ENCODE measurements at places on chromosomes 11 and 22.
A peak's percentile ranks its signal among the peaks of the same experiment; 100 is the strongest.

GRCh38 chr11:12177739-12178338 lies 67.4 kb downstream of the MICAL2 start:
- DNase-seq: no peak

DNA sequence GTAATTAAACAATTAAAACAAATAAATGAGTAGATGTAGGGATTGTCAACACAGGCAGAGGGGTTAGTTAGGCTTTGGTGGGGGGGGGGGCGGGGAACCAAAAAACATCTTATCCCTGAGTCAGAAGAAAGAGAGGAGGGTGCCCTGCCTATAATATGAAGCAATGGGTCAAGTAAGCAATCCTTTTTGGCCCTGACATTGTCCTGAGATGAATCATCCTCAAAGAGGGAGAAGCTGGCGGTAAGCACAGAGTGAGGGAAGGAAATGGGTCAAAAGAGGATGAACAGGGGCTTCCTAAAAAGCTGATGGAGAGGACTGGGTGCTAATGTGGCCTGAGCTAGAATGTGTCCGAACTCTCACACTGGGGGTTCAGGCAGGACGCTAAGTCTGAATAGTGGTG lies 4.7 kb downstream of the OLFML1 start:
- DNase-seq: no peak

GRCh38 chr11:22976146-22976545 lies 115.9 kb upstream of the CCDC179 start:
- no peak for DNase-seq

- no peak for DNase-seq
These were observed 505.3 kb downstream of the SOX6 start for GRCh38 chr11:15851051-15851498.

DNA sequence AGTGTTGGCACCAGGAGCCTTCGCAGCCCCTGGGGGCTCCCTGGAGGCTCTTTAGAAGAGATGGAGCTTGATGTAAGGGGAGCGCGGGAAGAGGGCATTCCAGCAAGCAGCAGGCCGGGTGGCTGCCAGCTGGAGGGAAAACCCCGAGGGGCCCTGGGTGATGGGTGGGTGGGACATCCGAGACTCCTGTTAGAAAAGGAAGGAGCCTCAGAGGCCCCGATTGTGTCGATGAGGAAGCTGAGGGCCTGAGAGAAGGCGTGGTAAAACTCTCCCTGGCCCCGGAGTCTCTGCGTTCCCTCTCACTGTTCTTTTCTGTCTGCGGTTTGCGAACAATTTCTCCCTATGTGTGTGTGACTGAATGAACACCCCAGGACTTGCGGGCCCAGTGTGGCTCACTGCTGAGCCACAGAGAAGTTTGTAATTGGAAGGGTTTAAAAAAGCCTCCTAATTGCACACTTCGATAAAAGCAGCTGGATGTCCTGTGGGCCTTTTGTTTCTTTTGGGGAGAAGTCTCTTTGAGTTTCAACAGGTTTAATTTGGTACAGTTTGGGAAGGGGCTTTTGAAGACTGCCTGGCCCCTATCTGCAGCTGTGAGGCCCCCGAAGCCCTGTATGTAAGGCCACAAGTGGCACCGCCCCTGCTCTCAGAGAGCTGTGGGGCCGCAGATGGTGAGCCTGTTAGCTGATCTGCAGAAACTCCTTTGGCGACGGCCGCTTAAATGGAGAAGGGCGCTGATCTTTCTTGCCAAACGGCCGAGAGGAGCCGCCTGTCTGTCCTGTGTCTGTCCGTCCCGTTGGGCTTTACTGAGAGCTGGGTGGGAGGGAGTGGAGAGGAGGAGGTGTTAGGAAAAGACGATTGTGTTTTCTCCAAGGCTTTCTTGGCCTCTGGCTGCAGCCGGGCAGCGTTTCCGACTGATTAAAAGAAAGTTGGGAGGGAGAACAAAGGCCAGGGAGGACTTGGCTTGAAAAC lies 2.0 kb downstream of the FBLN1 start:
- no peak for DNase-seq

DNA sequence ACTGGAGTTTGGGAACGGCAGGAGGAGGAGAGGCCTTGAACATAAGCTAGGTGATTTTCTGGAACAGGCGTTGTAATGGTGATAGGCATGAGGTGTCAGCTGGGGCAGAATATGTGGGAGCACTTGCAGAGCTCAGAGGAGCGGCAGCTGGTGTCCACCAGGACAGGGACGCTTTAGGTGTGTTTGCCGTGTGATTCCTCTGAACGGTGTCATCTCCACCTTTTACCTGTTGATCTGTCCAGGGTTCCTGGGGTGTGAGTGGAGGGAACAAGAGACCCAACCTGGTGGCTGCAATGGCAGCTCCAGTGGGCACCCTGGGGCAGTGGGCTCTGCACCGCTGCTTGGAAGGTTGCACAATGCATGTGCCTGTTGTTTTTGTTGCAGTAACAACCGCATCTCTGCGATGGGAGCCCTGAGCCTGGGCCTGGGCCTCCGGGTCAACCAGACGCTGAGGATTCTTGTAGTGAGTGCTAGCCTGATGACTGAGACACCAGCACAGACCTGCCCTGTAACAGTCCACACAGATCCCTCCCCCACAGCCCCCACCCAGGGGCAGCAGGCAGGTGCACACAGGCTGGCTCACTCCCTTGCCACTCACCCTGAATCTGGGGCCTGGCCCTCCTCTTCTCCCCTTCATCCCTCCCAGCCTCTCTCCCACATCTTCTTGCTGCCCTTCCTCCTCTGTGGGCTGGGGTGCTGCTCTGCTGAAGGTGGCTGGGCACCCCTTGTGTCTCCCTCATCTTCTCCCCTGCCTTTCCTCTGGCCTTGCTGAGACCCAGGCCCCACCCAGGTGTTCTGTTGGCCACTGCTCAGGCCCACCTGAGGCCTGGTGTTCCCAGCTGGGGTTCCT lies 9.2 kb downstream of the LRRC74B start:
- no peak for DNase-seq

DNA sequence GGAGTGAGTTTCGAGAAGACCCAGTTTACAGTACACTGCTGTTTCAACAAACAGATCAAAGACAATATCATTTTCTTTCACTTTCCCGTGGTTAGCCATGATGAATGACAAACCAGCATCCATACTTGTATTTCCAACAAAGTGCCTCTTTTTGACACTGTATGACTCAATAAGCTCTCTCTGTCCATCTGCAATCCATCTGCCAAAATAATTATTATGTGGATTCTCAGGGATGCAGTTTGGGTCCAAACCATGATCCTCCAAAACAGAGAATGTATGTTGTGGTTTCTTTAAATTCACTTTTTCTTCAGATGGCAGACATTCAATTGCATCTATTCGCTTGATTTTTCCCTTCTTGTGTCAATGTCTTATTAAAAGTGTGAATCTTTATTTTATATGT lies 37.8 kb upstream of the RASD2 start:
- DNase-seq: no peak

- DNase-seq: no peak
These were observed 5.0 kb downstream of the SLC1A2 start for GRCh38 chr11:35414311-35414710.

DNA sequence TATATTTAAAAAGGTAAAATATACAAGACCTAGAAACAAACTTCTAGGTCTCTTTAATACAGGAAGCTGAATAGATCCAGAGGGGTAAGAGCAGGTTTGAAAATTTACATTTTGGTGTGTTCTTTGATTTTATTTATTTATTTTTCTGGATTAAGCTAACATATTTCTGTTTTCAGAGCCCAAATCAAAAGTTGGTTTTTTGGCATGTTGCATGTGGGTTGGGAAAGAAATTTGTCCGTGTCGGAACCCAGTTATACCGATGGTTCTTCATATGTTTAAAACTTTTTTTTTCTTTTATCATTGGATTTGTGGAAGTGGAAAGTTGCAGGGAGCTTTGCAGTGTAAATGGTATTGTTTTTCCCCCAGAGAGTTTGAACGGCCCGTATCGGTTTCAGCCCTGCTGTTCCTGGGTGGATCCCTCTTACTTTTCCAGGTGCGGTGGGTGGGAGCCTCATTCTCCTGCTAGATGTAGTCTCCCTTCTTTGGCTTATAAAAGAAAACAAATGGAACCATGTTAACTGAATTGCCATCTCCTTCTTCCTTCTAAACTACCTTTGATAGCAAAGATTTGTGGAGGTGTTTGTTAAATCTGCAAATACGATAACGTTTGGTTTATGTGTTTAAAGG lies 746 bp downstream of the CTNND1 start:
- no peak for DNase-seq

- no peak for DNase-seq
These were observed 6.3 kb downstream of the TMA7B start for GRCh38 chr22:39966470-39966869.

GRCh38 chr11:10908215-10908951 lies 50.5 kb upstream of the ZBED5 start:
- no peak for DNase-seq

DNA sequence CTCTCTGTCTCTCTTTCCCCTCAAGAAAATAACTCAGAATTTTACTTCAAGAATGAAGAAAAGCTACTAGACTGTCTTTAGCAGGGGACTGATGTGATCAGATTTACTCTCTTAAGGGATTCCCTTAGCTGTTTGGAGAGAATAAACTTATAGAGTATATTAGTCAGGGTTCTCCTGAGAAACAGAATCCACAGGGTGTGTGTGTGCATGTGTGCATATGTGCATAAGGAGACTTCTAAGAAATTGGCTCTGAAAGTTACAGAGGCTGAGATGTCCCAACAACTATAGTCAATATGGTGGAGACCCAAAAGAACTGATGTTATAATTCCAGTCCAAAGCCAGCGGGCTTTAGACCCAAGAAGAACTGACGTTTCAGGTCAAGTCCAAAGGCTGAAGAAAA lies 43.1 kb upstream of the ARL14EP start:
- no peak for DNase-seq

GRCh38 chr11:128840137-128840536 lies 27.0 kb downstream of the KCNJ1 start:
- DNase-seq: no peak

DNA sequence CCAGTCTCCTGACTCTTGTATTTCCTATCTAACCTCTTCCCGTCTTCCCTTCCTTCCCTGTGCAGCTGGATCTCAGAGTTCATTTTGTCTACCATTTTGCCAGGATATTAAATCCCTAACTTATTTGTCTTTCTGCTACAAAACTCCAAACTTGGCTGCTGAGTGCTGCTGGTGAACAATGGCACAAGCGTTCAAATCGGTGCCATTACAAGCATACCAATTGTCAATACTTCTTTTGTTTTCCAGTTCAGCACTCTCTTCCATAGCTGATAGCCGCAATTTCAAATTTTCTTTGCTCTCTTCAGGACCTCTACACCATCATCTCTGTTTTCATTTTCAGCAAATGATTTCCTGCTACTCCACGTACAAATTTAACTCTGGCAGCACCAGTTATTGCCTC lies 13.4 kb downstream of the IL18 start:
- no peak for DNase-seq

GRCh38 chr11:124233376-124233775 lies 7.5 kb upstream of the OR8G1 start:
- no peak for DNase-seq

GRCh38 chr11:63901660-63902059 lies 15.3 kb downstream of the RCOR2 start:
- no peak for DNase-seq

DNA sequence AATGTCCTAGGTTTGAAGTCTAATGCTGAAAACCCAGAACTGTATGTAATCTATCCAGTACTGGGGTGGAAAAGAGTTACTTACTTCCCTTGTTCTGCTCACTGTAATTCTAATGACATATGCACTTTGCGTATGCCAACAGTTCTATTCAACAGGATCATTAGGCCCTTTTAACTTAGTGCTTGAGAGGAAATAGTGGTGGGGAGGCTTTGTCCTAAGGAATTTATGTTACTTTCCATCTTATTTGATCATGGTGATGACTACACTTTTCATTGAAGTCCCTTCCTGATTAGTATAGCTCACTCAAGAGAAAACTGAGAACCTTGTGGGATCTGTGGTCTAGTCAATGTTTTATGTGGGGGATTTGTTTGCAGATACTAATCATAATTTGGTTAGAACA lies 348.2 kb downstream of the GUCY1A2 start:
- DNase-seq: no peak

- no peak for DNase-seq
These were observed 32.2 kb downstream of the ZBTB16 start for GRCh38 chr11:114091516-114092397.

- no peak for DNase-seq
These were observed 977 bp upstream of the SORL1-AS1 start for GRCh38 chr11:121453589-121454299.

DNA sequence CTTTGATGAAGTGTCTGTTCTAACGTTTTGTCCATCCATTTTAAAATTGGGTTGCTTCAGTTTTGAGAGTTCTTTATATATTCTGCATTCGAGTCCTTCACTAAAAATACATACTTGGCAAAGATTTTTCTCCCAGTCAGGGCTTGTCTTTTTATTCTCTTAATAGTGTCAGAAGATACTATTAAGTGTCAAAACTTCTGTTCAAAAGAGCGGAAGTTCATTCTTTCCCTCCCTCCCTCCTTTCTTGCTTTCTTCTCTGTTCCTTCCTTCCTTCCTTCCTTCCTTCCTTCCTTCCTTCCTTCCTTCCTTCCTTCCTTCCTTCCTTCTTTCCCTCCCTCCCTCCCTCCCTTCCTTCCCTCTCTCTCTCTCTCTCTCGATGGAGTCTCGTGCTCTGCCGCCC lies 7.6 kb upstream of the MUC6 start:
- DNase-seq: no peak

DNA sequence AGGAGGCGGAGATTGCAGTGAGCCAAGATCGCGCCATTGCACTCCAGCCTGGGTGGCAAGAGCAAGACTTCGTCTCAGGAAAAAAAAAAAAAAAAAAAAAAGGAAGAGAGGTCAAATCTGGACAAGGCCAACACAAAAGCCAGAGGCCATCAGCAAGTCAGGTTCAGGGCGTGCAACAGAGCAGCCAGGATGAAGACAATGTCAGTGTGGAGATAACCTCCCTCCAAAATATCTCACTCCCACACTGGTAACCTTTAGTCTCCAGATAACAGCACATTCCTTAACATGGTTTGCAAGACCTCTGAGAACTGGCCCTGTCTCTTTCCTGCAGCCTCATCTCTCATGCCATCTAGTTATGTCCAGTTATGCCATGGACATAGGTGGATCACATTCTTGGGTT lies 4.7 kb downstream of the CSNK2A3 start:
- DNase-seq: no peak

- DNase-seq: no peak
These were observed 4.5 kb downstream of the FADD start for GRCh38 chr11:70207531-70208131.

- DNase-seq: peak; percentile 34
These were observed 32.4 kb downstream of the EIF3F start for GRCh38 chr11:8019314-8020243.

DNA sequence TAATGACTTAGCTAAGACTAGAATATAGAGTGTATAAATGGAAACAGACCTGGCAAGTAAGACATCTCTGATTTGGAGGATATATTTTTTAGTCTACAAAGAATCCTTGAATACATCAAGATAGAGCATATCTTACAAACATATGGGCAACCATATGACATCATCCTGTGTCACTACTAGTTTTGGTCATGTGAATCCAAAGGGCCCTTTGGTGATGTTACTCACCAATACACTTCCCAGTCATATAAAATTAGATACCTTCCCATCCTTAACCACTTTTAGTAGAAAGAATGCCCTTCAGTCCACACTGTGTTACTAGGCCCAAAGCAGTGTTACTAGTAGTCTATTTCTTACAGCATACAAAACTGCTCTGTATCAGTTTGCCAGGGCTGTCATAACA lies 31.6 kb downstream of the GRIA4 start:
- DNase-seq: no peak
